HCT116 (cell line): ENCODE measurements at places on chromosomes 5 and 9. TPM values are rescaled to one million over a fixed set of nuclear protein-coding genes. Genes with fewer than 3 reads are reported as not detected.

DNA sequence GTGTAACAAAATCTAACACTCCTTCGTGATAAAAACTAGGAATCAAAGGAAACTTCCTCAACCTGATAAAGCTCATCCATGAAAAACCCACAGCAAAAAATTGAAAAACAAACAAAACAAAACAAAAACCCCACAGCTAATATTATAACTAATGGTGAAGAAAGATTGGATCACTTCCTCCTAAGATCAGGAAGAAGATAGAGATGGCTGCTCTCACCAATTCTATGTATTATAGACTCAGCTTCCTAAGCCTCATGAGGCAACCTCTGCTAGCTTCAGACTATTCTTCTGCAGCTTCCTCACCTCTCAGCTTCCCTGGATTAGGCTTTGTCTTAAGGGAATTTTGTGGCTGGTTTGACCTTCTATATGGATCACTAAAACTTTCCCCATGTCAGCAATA, 40.1 kb downstream of the PHAX start:
- no peaks in the 10 kb centered on the region for H3K4me1 ChIP-seq
- no peaks in the 10 kb centered on the region for H3K36me3 ChIP-seq
- H3K4me3 ChIP-seq: no peak overlapping the region
- no peak for DNase-seq
- H3K27me3 ChIP-seq: no peaks in the 10 kb centered on the region

DNA sequence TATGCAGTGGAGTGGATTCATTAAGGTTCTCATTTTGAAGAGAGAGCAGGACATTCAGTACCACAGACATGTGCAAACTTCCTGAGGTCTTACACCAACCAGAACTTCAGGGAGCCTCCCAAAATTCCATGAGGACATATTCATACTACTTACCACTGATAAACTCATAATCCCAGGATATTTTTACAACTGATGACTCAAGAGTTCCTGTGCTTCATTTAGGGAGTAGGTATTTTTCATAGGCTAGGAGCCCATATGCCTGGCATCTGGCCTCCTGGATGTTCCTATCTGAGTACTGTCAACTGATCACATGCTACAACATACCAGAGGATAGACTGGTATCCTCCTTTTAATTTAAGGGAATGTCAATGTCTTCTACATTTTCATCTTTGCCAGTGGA, 578.0 kb downstream of the EFNA5 start:
- H3K36me3 ChIP-seq: no peaks in the 10 kb centered on the region
- no peak overlapping the region for H3K4me3 ChIP-seq
- no peaks in the 10 kb centered on the region for H3K27me3 ChIP-seq

- H3K4me1 ChIP-seq: no peaks in the 10 kb centered on the region
- DNase-seq: no peak
- H3K36me3 ChIP-seq: no peaks in the 10 kb centered on the region
- H3K27ac ChIP-seq: no peak overlapping the region
- H3K4me3 ChIP-seq: no peak overlapping the region
- H3K27me3 ChIP-seq: peaks cover 21% of the 10 kb centered on the region
Observed at GRCh38 chr5:158135682-158136179, 276.8 kb upstream of the CLINT1 start.

DNA sequence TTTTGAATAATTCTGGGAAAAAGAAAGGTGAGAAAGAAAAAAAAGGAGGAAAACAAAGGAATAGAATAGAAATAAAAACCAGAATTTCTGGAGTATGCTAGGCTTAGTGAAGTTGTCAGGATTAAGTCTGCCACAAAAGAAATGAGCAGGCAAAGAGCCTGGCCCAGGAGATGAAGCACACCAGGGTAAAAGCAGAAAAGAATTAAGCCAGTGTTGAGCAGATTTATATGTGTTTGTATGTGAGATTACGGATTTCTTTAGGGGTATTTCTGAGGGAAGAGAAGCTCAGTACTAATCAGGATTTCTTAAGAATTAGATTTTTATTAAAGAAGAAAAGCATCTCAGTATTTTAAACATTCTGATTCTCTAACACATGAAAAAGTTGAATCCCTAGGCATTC, 74.5 kb downstream of the MRPS27 start:
- no peak overlapping the region for H3K4me3 ChIP-seq
- H3K4me1 ChIP-seq: peaks cover 47% of the 10 kb centered on the region
- no peaks in the 10 kb centered on the region for H3K36me3 ChIP-seq

GRCh38 chr5:153030755-153031725, 459.4 kb upstream of the GRIA1 start:
- H3K27me3 ChIP-seq: no peaks in the 10 kb centered on the region
- no peaks in the 10 kb centered on the region for H3K4me1 ChIP-seq
- H3K27ac ChIP-seq: no peak overlapping the region
- H3K36me3 ChIP-seq: no peaks in the 10 kb centered on the region
- DNase-seq: no peak

DNA sequence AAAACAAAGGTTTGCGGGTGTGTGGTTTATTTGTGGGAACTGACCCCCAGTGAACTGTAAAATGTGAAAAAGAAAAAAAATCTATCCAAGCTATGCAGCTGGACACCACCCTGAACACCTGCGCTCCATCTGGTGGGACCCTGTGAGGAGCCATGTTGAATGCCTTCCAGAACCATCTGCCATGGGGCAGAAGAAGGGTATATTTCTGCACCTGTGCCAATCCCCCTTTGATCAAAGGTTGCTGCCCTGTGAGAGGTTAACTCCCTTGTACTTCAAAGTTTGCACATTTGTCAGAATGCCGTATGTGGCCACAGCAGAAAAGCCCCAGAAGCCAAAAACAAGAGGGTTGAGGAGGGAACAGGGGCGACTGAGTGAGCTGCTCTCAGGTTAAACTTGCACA, 148.5 kb upstream of the ALDH1B1 start:
- no peak overlapping the region for H3K27ac ChIP-seq
- H3K4me1 ChIP-seq: no peaks in the 10 kb centered on the region
- no peaks in the 10 kb centered on the region for H3K27me3 ChIP-seq
- DNase-seq: no peak
- no peaks in the 10 kb centered on the region for H3K36me3 ChIP-seq

- no peaks in the 10 kb centered on the region for H3K4me1 ChIP-seq
- no peak overlapping the region for H3K4me3 ChIP-seq
- no peaks in the 10 kb centered on the region for H3K27me3 ChIP-seq
- no peaks in the 10 kb centered on the region for H3K36me3 ChIP-seq
- no peak overlapping the region for H3K27ac ChIP-seq
Observed at GRCh38 chr5:176742246-176743105, 67.9 kb upstream of the UNC5A start.

- no peaks in the 10 kb centered on the region for H3K4me1 ChIP-seq
- H3K27me3 ChIP-seq: no peaks in the 10 kb centered on the region
- no peak overlapping the region for H3K27ac ChIP-seq
- H3K36me3 ChIP-seq: no peaks in the 10 kb centered on the region
- no peak for DNase-seq
- no peak overlapping the region for H3K4me3 ChIP-seq
Observed at GRCh38 chr9:27472195-27472594, 51.9 kb upstream of the IFNK start.

C9 gene
- 0.34 TPM for total RNA-seq

EPB41L4B gene
- 8.1 TPM for total RNA-seq

DNA sequence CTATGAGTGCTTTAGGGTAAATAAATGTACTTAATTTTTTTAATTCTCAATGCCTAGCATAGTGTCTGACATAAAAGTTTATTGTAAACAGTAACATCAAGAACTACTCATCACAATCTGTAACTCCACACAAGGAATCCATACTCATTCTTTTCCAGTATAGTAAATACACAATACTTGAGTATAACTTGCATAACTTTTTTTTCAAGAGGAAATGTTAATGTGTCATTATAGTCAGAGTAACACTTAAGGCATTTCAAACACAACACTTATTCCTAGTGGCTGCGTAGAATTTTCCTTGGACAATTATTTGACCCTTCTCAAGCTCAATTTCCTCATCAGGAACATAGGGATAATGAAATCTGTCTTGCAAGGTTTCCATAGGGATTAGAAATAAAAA, 584.3 kb downstream of the CAAP1 start:
- no peak overlapping the region for H3K27ac ChIP-seq
- no peaks in the 10 kb centered on the region for H3K36me3 ChIP-seq
- no peaks in the 10 kb centered on the region for H3K27me3 ChIP-seq
- H3K4me1 ChIP-seq: no peaks in the 10 kb centered on the region

- no peaks in the 10 kb centered on the region for H3K36me3 ChIP-seq
- H3K27me3 ChIP-seq: no peaks in the 10 kb centered on the region
- H3K27ac ChIP-seq: no peak overlapping the region
- H3K4me1 ChIP-seq: peaks cover 58% of the 10 kb centered on the region
- no peak overlapping the region for H3K4me3 ChIP-seq
Observed at GRCh38 chr5:14155075-14155474, 11.9 kb downstream of the TRIO start.

GADD45G gene
- total RNA-seq: not detected

GRCh38 chr5:168784454-168784853, 205.3 kb upstream of the PANK3 start:
- no peaks in the 10 kb centered on the region for H3K36me3 ChIP-seq
- H3K27me3 ChIP-seq: peaks cover 81% of the 10 kb centered on the region
- no peak overlapping the region for H3K4me3 ChIP-seq
- H3K4me1 ChIP-seq: no peaks in the 10 kb centered on the region
- no peak for DNase-seq

GRCh38 chr9:34576597-34577399, 12.7 kb downstream of the CNTFR start:
- H3K4me1 ChIP-seq: no peaks in the 10 kb centered on the region; the same call in 1 of the 2 replicates
- no peaks in the 10 kb centered on the region for H3K27me3 ChIP-seq
- no peak overlapping the region for H3K4me3 ChIP-seq
- DNase-seq: no peak
- H3K36me3 ChIP-seq: no peaks in the 10 kb centered on the region

DNA sequence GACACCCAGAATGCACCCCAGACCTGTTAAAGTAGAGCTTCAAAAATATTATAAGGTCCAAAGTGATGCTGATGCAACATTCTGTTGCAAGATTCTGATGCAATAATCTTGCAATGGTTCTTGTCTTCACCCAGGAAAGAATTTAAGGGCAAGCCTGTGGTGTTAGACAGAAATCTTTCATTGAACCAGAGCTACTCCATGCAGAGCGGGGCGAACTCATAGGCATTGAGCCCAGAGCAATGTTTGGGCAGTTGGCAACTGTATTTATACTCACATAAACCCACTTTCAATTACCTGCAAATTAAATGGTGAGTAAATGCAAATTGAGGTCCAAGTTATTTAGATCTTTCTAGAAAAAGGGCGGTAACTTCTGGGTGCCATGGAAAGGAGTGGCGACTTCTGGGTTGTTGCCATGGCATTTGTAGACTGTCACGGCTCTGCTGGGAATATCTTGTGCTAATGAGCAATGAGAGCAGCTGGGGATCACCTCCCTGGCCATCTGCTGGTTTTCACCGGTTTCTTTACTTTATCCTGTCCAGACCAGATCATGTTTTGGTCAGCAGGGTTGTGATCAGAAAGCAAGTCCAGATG, 163.4 kb downstream of the ICE1 start:
- H3K27me3 ChIP-seq: peaks cover 31% of the 10 kb centered on the region
- no peak overlapping the region for H3K4me3 ChIP-seq
- DNase-seq: no peak
- no peaks in the 10 kb centered on the region for H3K4me1 ChIP-seq

GRCh38 chr5:113029614-113030013, 53.0 kb downstream of the DCP2 start:
- no peak overlapping the region for H3K27ac ChIP-seq
- H3K4me1 ChIP-seq: no peaks in the 10 kb centered on the region
- H3K27me3 ChIP-seq: no peaks in the 10 kb centered on the region
- no peak overlapping the region for H3K4me3 ChIP-seq

- peak overlapping the region; percentile 85 for H3K4me3 ChIP-seq
- no peak for DNase-seq
- no peaks in the 10 kb centered on the region for H3K27me3 ChIP-seq
- H3K27ac ChIP-seq: peak overlapping the region; percentile 84
Observed at GRCh38 chr5:96703384-96703920, 41.3 kb downstream of the CAST start.

DNA sequence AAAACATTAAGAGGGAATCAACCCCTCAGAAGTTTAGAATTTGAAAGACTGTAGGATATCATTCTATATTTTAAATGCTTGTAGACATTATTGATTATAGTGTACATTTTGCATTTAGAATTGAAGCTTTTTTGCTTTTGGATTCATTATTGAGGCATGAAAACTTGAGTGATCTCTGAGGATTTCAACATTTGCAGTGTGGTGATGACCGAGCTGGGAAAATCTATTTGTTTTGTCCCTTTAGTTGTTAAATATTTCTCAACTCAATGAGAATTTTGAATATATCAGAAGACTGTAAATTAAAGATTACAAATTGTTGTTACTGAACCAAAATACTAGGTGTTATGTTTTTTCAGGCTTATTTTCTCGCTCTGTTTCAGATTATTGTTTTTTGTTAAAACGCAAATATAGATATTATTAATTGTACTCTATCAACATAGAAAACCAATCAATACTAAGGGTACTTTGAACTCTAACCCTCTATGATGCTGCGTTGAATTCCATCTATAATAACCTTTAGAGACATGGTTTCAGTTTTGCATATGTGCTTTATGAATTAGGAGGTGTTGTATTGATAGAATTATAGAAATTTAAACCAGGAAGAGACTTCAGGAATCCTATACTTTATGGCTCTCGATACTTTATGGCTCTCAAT, 19.3 kb upstream of the DMRTA1 start:
- no peaks in the 10 kb centered on the region for H3K4me1 ChIP-seq
- no peaks in the 10 kb centered on the region for H3K36me3 ChIP-seq
- peaks cover 20% of the 10 kb centered on the region for H3K27me3 ChIP-seq
- no peak overlapping the region for H3K27ac ChIP-seq
- H3K4me3 ChIP-seq: no peak overlapping the region
- DNase-seq: no peak

PPP1R26 gene
- total RNA-seq: 32.0 TPM

ANKRD31 gene
- total RNA-seq: 0.30 TPM

SLC6A19 gene
- total RNA-seq: not detected

DNA sequence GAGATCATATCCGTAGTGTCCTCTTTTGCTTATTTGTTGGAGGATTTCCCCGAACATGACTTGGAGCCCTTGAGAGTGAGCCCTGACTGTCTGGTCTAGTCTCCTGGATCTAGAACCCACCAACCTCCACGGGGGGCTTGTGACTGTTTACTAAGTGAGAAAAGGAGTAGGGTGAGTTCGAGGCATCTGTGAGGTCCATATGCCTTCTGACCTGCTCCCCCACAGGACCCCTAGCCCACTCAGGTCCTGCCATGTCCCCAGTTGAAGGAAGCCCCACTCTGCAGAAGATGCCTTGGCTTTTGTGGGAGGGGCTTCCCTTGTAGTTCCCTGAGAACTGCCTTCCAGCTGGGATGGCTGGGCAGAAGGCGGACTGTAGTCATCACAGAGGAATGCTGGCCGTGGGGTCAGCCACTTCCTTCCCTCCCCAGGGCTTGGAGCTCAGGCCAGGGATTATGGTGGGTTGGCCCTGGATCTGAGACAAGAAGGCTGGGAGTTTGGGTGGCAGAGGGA, 7.0 kb upstream of the IRF1 start:
- H3K36me3 ChIP-seq: no peaks in the 10 kb centered on the region
- DNase-seq: no peak
- H3K4me3 ChIP-seq: peak overlapping the region; percentile 73
- H3K27me3 ChIP-seq: no peaks in the 10 kb centered on the region
- peak overlapping the region; percentile 90 for H3K27ac ChIP-seq

DNA sequence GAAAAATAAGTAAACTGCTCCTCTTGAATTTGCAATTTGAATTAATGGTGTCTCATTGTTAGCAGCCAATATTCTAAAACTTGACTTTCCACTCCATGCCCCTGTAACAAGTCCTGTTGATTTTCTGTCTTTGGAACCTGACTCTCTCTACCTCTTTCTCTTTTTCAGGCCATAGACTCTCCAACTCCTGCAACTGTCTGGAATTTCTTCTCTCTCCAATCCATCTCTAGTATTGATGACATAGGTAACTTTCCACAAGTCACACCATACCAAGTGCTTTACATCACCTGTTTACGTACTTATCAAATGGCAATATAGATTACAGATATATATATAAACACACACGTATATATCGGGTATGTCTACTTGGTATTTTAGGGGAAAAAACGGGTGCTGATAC, 923 bp downstream of the C5orf34 start:
- peaks cover 5% of the 10 kb centered on the region; the same call in 1 of the 2 replicates for H3K4me1 ChIP-seq
- no peaks in the 10 kb centered on the region for H3K36me3 ChIP-seq
- H3K4me3 ChIP-seq: peak overlapping the region; percentile 85

SPARC gene
- 3.0 TPM for total RNA-seq
